GM04504 (cell line): ENCODE measurements at places on chromosomes 5 and 9.

DNA sequence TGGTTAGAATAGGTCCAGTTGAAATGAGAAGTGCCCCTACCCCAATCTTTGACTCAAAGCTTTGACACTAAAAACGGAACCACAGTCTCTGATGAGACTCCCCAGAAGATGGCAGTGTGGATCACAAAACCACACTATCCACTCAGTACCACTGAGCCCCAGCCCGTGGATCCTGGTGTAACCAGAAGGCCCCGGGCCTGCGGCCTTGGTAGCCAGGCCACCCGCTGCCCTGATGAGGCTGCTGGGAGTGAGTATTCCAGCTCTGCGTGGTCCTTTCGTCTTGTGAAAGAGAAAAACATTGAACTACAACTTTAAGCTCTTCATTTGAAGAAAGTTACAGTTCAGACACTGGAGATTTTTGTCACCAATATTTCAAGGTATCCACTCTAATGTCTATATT lies 42.2 kb upstream of the FBP1 start:
- peak; percentile 71 for DNase-seq

DNA sequence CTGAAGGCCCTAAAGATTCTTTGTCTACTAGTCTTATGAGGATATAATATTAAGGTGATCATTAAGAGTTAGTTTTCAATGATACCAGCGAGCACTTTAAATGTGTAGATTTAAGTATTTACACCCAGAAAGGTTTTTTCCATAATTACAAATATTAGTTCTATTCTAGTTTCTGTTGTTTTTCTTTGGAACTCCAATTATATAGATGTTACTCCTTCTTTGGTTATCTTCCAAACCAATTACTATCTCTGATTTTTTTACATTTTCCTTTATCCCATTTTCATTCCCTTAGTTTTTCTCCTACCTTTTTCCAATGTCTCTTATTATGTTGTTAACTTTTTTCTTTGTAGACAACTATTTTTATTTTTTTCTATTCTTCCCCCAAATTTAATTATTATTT lies 355.1 kb downstream of the KCNN2 start:
- no peak for DNase-seq

- DNase-seq = no peak
These were observed 31.9 kb upstream of the SPARC start for GRCh38 chr5:151718646-151719045.

DNA sequence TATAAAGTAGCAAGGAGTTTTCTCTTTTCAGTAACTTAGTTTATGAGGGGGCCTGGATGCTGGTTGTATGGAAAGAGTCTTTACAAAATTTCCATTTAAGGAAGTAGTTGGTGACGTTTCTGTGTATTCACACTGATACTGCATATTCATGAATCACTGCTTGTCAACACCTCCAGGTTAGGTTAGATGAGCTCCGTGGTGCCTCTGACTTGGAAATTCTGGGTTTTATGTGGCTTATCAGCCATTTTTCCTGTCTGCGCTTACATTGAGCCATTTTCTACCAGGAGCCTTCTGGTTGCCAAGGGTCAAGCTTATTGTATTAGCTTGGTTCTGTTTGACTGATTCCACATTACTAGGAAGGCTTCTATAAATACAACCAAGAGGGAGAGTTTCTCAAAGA lies 128.3 kb downstream of the SLC28A3 start:
- DNase-seq = no peak

- no peak for DNase-seq
These were observed 13.7 kb upstream of the NR4A3 start for GRCh38 chr9:99807956-99808355.

DNA sequence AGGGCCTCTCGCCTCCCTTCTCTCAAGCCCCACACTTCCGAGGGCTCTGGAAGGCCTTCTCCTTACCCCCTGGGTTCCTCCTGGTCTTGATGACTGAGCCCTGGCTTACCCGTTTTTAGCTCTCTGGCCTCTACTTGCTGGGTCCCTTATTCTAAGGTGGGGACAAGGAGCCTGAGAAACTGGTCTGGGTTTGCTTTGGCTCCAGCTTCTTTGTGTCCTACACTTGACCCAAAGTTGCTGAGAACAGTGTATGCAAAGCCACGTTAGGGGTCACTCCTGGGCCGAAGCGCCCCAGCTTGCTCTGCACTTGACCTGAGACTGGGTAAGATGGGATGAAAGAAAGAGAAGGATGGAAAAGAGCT lies 788 bp downstream of the ZNF346 start:
- DNase-seq = no peak

DNA sequence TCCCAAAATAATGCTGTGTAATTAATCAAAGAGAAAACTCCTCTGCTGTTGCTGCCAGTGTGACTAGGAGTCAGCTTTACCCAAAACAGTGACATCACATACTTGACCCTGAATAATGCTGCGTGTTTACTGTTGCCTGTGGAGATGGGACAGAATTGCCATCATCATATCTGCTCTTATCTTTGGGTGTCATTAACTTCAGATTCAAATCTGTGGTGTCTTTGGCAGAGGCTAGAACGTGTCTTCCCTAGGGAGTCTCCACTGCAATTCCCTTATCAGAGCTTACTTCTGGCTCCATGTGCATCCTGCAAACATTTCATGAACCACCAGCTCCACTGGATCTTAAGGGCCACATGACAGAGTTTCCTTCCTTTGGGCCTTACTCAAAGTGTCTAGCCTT lies 88.9 kb upstream of the MRPS30 start:
- DNase-seq = no peak

DNA sequence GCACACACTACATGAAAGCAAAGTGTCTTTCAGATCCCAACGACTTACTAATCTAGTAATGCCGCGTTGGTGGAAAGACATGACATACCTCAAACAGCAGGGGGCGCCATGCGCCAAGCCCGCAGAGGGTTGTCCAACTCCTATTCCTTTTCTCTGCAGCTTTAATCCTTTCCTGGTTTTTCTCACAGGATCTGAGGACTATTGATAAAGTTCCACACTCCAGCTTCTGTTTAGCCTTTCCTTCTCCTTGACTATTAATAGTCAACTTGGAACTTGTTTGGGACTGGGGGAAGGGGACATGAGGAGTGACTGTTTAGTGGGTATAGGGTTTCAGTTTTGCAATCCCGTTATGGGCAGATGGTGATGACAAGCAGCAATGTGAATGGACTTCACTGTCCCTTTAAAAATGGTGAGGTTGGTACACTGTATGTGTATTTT lies 62.9 kb downstream of the OTULIN start:
- no peak for DNase-seq

DNA sequence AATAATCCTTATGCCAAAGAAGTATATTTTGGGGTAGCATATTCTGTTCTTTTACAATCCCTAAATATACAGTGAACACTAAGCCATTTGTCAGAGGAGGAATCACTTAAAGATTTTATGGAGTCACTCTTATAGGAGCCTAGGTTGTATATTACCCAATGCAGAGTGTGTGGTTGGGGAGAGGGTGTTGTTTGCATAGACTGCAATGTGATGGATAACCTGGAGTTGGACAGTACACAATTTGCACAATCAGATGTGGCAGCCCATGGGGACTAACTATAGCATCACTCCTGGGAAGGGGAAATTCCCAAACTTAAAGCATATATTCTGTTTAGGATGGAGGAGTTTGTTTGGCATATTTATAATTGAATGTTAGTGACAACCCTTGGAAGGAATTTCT lies 9.6 kb upstream of the NDFIP1 start:
- no peak for DNase-seq

DNA sequence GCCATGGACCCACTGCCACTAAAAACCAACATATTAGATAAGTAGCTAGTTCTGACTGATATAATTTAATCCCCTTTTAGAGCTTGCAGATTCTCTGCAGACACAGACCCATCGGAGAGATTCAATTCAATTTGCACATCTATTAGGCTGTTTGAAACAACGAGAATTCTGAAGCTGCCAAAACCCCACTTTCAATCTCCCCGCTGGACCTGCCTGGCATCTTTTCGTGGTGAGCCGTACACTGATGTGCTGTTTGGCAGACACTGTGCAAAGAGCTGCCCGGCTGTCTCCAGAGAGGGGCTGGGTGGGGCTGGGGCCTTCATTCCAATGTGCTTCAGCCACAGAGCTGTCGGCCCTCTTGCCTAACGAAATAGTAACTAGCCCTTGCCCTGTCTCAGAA lies 42.1 kb upstream of the FAM240B start:
- DNase-seq = no peak
